ENCODE measurements at places on chromosomes 7 and 10. TPM values are rescaled to one million over a fixed set of nuclear protein-coding genes. Genes with fewer than 3 reads are reported as not detected.

DNA sequence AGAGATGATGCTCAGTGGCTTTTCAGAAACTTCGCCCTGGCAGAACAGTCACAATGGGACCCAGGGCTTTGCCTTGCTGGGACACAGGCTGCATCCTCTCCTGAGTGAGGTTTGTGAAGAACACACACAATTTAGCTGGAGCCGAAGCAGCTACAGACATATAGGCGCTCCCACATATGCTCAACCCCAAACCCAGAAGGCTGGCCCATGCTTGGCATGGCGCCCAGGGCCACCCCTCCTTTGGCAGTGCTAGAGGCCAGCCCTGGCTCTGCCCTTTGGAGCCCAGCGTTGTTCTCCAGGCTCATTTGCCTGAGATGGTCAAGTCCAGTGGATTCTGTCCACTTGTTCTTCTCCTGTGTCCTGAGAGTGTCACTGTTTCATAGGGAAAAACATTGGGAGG is 94.4 kb downstream of the WDFY4 start:
- no peak for DNase-seq

GRCh38 chr7:80359476-80359875 is 152.4 kb downstream of the GNAT3 start:
- no peak for DNase-seq

DNA sequence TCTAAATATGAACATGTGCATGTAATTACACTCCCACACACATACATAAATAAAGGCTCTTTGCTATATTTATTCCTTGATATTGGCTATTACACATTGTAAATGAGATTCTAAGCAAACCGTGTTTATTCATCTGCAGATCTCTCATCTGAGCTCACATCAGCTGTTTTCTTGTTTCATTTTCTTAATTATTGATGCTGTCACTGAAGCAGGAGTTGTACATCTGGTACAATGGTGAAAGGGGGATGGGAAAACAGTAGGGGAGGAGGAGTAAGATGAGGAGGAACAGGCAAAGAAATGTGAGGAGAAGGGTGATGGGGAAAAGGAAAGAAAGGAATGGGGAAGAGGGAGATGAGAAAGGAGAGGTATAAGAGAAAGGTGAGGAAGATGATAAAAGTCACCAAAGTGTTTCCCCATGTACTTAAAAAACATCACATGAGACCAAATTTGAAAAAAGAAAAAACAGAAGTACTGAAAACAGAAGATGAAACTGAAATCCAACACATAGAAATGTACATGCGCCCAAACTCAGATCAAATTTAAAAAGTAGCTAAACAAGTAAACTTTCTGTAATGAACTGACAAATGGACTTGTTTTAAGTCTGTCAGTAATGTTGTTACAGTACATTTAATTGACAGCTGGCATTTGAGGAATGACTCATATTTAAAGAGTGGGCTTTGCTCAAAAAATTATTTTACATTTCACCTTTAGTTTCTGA is 472.2 kb downstream of the ARL4A start:
- no peak for DNase-seq

Gene C10orf62
- 0.96 TPM for total RNA-seq

DNA sequence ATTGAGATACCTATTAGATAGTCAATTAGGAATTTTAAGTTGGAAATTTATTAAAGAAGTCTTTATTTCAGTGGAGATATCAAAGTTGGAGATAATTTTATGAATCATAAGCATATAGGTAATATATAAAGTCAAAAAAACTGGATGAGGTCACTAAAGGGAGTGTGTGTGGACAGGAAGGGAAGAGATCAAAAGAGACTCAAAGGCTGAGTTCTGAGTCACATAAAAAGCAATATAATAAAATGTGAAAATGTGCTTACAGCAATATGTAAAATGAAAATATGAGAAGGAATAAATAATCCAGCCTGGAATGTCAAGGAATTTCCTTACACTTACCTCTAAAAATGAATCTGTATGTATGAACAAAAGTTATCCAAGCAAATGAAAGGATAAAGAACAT is 583.3 kb upstream of the SORCS1 start:
- no peak for DNase-seq

GRCh38 chr7:14209896-14210484 is 220.5 kb upstream of the ETV1 start:
- no peak for DNase-seq
